ENCODE measurements at places on chromosomes 3 and 15.

DNA sequence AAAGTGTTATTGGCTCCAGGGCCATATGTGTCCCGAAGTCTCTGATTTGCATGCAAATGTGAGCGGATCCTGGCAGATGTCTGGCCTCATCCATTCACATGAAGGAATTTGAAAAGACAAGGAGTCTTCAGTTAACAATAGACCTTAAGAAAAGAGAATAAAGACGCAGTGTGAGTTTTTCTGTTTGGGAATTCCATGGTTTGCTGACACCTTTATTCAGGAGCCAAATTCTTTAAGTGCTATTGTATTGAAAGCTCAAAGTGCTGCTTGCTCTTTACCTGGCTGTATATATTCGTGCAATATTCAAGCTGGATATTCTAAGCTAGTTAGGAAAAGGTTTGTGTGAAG is 2.2 kb downstream of the LRRN1 start:
- DNase-seq: no peak

DNA sequence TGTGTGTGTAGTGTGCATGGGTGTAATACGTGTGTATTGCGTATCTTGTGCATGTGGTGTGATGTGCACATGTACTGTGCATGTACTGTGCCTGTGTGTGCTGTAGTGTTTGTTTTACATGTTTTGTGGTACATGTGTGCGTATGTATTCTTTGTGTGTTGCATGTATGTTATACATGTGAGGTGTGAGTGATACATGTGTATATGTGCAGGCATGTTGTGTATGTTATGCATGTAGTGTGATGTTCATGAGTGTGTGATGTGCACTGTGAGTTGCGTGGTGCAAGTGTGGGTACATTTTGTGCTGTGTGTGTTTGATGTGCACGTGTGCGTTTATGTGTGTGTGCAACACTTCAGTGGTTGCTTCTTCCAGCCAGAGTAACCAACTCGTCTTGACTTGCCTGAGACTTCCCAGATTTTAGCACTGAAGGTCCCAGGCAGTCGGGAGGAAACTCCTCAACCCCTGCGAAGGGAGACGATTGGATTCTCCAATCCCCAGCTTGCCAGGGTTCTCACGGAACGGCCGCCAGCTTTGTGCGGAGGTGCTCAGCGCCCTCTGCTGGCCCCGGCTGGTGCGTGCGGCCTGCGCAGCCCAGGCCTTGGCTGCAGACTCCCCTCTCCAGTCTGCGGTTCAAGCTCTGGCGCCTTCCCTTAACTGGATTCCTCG is 3.6 kb downstream of the GALNT15 start:
- DNase-seq: no peak

- no peak for DNase-seq
These were observed 486.7 kb downstream of the IL5RA start for GRCh38 chr3:2623436-2623835.

GRCh38 chr3:147945968-147946519 is 536.9 kb downstream of the ZIC1 start:
- no peak for DNase-seq

DNA sequence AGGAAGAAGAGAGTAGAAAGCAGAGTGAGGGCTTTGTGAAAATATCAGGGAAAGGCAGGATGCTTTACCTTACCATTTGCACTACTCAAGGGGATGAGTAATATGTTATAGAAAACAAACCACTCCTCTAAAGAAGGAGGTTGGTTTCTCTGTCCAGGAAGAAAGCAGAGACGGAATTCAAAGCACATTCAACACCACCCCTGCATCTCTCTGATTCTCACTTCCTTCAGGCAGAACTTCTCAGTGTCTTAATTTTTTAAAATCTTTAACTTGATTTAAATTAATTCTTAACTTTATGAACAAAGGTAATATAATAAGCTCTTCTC is 82.4 kb downstream of the NR2F2 start:
- DNase-seq: no peak

- no peak for DNase-seq
These were observed 31.2 kb downstream of the STRIT1 start for GRCh38 chr3:155262295-155262694.

DNA sequence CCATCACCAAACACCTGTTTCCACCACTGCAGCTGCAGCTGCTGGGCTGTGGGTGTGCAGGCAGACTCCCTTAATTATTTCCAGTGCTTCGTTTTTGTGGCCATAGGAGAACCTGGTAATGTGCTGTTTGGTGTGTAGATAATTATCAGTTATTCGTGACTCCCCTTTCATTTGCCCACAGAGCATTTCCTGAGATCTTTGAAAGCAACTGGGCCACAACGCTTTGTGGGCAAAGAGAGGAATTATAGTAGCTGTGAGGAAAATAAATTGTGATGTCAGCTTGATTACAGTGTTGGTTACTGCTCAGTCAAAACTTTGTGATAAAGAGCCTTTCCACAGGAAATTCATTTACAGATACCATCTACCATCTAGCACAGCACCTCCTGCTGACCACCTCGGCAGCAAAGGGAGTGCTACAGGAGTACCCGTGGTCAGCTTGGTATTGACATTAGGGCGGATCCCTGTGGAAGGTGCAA is 193.3 kb upstream of the SLCO3A1 start:
- no peak for DNase-seq

GRCh38 chr3:24483873-24484272 is 10.8 kb downstream of the THRB start:
- no peak for DNase-seq

DNA sequence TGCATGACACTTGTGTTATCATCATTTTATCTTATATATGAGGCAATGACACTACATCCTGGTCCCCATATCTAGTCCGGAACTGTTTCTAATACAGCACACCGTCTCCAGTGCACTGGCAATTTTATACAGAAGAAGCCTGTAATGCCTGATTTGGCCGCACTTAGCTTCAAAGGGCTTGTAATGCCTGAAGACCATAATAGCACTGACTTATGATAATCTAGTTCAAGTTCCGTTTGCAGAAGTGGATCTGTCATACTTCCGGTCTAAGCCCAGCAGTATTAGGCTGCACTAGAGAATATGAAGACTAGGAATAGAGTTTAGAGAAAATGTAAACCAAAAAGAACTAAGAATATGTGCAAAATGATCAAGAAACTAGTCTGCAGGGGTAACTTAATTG is 1.3 kb downstream of the BNIP2 start:
- DNase-seq: no peak

DNA sequence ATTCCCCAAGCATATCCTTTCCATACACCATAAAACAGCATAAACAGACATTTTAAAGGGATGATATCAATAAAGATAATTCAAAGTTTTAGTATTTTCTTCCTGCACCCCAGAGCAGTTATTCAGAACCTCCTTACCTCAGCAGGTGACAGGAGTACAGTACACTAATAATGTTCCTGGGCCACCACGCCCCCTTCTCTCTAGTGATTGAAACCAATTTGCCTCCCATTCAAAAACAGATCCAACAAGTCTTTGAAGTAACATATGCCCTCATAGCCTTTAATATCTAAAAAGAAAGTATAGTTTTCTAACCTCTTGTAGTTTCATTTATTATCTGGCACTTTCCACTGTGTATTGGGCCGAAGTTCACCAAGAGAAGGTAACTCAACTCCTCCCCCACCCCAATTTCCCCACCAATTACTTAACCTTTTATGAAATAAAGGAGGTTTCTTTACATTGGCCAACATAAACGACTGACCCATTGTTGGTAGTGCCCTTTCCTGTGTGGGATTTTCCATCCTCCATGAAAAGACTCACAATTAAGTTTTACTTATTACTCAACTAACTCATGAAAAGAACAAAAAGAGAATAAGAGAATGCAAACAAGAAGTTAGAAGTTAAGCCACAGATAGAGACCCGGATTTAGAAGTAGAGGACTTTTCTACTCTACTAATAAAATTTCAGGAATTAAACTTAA is 5.0 kb upstream of the ATP8B4 start:
- DNase-seq: no peak

DNA sequence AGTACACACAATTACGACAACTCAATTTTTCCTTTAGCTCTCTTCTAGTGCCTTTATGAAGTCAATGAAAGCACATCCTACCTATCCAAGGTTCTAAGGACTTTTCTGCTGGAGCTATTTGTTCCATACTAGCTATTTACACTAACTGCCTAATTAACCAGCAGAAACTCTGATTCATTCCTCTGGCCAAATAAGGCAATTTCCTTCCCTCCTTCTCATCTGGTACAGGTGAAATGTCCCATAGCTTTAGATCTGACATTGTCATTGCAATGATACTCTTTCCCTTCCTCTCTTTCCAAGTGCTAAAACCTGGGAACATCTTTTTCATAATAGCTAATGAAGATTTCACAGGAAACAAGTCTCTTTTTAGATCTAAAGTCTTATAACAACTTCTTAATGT is 521.7 kb downstream of the SOX2 start:
- no peak for DNase-seq

DNA sequence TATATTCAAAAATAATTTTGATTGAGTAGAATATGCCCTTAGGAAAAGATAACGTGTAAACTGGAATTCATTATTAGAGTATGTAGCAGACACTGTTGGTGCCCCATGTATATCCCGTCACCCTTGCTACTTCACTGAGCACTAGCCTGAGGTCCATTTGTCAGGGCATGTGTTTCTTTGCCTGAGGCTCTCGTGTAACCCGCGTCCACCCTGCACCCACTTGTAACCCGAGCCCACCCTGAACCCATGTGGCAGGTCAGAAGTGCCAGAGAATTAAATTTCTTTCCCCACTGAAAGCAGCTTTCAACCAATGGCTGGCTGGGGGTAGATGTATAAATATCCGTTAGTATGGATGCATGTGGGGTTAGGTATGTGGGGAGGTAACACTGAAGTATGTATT is 474.2 kb upstream of the ZNF385D start:
- no peak for DNase-seq

- DNase-seq: no peak
These were observed 534.5 kb upstream of the TBL1XR1 start for GRCh38 chr3:177731644-177732268.

DNA sequence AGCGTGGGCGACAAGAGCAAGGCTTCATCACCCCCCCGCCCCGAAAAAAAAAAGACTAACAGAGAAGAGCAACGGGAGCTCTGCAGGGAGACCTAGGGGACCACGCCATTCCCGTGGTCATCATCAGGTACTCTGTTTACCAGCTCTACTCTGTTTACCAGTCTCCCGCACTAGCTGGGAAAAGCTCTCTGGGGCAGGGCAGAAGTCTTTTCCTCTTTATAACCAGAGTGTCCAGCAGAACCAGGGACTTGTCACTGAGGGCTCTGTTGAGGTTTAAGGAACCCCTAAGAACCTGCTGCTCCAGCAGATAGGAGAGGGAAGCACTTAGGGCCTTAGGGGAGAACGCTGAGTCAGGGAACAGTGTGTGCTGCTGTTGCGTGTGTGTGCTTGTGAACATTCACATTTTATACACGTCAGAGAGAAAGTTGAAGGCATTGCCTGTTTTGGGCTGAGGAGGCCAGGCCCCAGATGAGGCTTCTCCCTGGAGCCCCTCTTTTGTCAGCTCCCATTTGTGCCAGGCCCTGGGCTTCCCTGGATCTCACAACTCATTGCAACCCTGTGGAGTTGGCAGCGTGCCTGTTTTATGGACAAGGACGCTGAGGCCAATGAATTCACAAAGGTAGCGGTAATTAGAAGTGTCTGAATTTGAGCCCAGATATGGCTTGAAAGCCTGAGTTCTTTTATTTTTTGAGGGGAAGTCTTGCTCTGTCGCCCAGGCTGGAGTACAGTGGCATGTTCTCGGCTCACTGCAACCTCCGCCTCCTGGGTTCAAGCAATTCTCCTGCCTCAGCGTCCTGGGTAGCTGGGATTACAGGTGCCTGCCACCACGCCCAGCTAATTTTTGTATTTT is 24.2 kb upstream of the ERICH6 start:
- DNase-seq: no peak

DNA sequence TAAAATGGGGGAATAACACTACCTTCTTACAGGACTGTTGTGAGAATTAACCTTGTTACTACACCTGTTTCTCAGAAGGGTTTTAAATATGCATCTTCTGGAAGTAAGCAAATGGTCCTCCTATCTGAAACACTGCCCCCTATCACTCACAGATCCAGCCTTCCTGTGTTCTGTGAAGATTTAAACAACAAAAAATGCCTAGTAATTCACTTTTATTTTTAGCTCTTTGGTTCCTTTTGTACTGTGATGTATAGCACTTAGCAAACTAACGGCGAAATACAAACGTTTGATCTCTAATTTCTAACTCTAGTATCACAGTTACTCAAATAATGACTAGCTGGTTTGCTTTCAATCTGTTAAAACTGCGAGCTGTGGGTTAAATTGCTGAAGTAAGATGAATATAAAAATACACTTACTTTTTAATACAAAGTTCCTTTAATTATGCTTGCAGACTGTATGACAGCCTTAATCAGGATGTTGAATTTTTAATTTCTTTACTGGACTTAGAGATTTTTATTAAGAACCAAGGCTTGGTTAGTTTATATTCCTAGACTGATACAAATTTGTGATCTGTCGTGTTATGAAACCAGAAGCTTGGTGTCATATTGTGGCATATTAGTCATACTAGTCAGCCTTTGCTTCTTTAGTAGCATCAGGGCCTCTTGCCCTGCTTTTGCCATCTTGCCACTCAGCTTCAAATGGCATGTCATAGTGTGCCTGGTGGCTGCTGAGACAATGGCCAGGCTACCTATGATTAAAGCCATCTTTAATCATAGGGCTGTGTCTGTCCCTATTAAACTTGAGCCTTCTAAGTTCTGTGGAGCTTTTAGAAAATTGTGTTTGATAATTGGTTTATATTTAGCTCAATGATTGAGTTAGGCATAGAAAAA is 9.2 kb downstream of the EIF3J start:
- no peak for DNase-seq

DNA sequence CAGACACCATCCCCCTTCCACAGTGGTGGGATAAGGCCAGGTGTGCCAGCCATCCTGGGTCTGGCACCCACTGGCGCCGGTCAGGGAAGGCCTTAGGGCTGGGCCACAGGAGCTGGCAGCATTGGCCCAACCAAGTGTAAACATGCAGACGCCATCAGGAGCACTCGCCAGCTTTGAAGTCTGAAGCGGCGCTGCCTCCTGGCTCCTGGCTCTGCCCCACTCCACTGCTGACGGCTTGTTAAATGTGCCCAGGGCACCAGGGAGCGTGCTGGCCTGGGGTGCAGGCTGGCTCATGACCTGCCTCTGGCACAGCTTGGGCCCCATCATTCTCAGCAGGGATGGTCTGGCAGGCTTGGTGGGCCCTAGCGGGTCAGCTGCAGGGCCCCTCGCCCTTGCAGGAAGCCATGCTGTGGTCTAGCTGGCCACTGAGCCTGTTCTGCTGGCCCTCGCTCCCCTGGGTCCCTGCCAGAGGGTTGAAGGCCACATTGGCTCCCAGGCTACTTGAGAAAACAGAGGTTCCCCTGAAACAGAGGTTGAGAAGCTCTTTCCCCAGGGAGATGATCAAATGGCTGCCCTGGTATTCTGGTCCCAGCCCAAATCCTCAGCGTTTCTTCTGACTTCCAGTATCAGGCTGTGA is 116.6 kb downstream of the DNAJB8 start:
- DNase-seq: no peak
